ENCODE measurements at places on chromosomes 3 and 15.

GRCh38 chr15:70133296-70133695, 35.6 kb upstream of the TLE3 start:
- no peak for DNase-seq

GRCh38 chr15:91061997-91062396, 38.1 kb upstream of the SV2B start:
- no peak for DNase-seq

DNA sequence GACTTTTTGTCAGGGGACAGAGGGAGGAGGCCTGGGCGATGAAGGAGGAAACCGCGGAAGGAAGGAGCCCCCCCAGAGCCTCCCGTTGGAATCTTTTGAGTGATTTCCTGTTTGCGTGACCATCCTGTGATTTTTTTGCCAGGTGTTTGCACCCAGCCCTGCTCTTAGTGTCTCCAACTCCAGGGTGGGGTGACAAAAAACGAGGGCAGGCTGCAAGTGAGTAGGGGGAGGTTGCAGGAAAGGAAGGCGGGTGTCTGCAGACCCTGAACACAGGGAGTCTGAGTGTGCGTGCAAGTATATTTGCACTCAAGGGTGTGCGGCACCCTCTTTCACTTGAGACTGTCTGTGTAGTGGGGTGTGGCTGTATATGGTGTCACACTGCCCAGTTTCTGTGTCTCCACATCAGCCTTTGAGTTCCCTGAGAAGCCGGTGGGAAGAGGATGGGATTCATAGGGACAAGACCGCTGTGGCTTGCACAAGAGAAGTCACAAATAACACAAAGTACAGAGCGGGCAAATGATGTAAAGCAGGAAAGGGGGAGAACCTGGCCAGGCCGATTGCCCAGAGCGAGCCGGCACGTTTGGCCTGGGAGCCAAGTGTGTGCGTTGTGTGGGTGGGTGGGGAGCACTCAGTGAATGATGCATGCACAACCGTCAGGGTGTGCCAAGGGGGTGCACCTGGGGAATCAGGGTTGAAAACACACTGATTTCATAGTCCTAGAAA, 6.6 kb downstream of the ISLR2 start:
- no peak for DNase-seq

GRCh38 chr3:46946856-46947545, 29.5 kb downstream of the CCDC12 start:
- DNase-seq: peak; percentile 55

GRCh38 chr3:47932421-47932820, 83.8 kb downstream of the MAP4 start:
- no peak for DNase-seq

DNA sequence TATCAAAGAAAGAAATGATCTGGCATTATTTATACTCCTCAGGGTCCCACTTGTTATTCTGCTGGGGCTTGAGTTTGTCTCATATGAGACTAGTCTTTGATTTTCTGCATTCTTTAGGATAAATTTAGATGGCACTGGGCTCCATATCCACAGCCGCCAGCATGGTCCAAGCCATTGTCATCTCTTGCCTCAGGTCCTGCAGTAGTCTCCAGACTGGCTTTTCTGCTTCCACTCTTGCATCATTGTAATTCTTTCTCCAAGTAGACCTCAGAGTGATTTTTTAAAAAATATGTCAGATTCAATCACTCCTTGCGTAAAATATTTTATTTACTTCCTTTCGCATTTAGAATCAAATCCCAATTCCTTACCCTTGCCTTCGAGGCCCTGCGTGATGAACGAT, 50.4 kb upstream of the ST3GAL6 start:
- no peak for DNase-seq

All from stimulated activated CD8-positive, alpha-beta memory T cell treated with anti-CD3 and anti-CD28 coated beads, Interleukin-2, amount 100 ng/mL, for 48 hours (primary cell).